ENCODE measurements at places on chromosomes 1 and 21.

- peak; percentile 79 for DNase-seq
Observed at GRCh38 chr1:218459878-218460711, 115.0 kb downstream of the TGFB2 start.

DNA sequence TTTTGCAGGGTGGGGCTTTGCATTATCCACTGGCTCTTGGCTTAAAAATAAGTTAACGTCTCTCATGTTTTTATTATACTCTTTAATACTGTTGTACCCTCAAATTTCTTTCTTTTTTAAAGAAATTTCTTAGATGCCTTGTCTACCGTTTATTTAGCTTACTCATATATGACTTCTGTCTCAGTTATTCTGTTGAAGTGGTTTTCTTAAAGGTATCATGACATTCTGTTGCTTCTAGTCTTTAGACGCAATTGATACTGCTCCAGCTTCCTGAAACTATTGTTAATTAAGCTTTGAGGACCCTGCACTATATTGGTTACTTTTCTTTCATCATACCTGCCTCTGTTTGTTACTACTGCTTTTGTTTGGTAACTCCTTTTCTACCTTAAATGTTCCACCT is 11.7 kb downstream of the PKN2 start:
- DNase-seq = no peak

DNA sequence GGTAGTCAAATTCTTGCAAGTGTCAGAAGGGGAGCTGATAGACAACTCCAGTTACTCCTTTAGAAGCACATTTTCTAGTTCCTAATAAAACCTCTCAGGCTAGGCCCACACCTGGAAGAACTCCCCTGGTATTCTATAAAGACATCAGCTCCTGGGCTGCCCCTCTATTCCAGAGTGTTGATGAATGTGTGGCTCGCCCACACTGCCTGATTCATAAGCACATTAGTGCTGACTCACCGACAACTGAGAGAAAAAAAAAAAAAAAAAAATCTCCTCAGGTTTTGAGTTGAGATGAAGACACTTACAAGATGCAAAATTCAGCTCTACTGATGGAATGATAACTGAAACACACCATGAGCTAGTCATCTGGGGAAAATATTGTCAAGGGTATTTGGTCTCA is 188.1 kb downstream of the TNR start:
- DNase-seq = no peak

GRCh38 chr1:181131255-181131941 is 42.9 kb downstream of the IER5 start:
- DNase-seq = no peak

GRCh38 chr1:114780344-114781226 is at the start of gene SIKE1:
TSS of gene SIKE1 (minus strand) at chr1:114780685. CDS start at chr1:114780607, 78 bp downstream.
- peak; percentile 91 for DNase-seq

DNA sequence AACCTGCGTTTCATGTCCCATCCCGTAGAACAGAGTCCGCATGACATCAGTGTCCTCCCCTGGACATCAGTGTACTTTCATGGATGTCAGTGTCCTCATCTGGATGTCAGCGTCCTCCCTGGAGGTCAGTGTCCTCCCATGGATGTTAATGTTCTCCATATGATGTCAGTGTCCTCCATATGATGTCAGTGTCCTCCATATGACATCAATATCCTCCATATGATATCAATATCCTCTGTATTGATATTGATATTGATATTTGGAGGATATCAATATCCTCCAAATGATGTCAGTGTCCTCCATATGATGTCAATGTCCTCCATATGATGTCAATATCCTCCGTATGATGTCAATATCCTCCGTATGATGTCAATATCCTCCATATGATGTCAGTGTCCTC is 284.9 kb downstream of the AJAP1 start:
- no peak for DNase-seq

GRCh38 chr1:94709891-94710581 is 110.1 kb upstream of the SLC44A3 start:
- DNase-seq = no peak

- DNase-seq = no peak
Observed at GRCh38 chr1:183212870-183213269, 26.8 kb downstream of the LAMC2 start.

DNA sequence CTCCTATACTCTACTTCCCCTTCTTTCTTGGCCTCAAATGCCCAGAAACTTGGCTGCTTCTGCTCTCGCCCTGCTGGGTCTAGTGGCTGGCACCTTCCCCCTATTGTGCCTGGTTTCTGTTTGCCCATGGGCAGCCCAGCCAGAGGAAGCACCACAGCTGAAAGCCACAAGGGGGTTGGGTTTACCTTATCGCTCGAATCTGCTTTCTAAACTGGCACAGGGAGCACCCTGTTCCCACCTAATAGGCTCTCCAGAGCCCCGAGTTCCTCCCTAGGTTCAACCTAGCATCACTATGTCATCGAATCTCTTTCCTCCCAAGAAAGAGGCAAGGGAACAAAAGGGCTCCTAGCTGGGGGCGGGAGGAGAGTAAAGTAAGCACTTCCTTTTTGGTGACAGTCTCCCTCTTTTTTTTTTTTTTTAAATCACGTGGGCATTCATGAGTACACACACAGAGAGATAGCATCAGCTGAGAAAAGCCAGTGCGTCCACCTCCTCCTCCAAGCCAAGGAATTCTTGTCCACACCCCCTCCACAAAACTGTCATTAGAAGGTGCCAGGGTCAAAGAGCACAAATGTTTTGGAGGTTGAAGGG is 72.8 kb downstream of the PLEKHA6 start:
- no peak for DNase-seq

DNA sequence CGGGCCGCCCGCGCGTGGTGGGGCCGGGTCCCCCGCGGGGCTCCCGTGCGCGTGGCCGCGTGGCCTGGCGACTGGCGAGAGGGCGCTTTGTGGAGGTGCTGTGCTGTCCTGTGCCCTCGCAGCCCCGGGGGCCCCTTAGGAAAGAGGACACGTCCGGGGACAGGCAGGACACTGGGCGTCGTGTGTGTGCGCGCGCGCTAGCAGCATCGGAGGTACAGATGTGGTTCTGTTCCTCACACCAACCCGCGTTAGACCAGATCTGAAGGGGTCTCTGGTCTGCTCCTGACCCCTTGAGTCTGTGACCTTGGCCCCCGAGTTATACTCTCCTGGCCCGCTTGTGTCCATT is 489 bp downstream of the ACTN2 start:
- DNase-seq = no peak

DNA sequence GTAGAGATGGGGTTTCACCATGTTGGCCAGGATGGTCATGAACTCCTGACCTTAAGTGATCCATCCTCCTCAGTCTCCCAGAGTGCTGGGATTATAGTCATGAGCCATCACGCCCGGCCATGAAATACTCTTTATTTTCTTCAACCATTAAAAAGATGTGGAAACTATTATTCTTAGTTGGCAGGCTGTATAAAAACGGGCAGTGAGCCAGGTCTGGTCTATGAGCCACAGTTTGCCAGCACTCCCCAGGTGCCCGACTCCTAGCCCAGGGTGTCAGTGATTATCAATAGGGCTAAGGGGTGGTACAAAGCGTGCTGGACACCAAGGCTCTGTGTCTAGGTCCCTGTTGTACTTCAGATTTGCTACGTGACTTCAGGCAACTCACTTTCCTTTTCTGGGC is 3.7 kb upstream of the TMEM61 start:
- DNase-seq = no peak

- peak; percentile 13 for DNase-seq
Observed at GRCh38 chr1:35111106-35111505, 31.9 kb downstream of the ZMYM1 start.

- no peak for DNase-seq
Observed at GRCh38 chr1:183466781-183467180, 5.5 kb upstream of the SMG7 start.

- no peak for DNase-seq
Observed at GRCh38 chr1:108130794-108131193, 69.3 kb downstream of the SLC25A24 start.

GRCh38 chr1:89890085-89890752 is 69.4 kb downstream of the LRRC8D start:
- peak; percentile 65 for DNase-seq

- no peak for DNase-seq
Observed at GRCh38 chr1:186896211-186896610, 67.5 kb downstream of the PLA2G4A start.

DNA sequence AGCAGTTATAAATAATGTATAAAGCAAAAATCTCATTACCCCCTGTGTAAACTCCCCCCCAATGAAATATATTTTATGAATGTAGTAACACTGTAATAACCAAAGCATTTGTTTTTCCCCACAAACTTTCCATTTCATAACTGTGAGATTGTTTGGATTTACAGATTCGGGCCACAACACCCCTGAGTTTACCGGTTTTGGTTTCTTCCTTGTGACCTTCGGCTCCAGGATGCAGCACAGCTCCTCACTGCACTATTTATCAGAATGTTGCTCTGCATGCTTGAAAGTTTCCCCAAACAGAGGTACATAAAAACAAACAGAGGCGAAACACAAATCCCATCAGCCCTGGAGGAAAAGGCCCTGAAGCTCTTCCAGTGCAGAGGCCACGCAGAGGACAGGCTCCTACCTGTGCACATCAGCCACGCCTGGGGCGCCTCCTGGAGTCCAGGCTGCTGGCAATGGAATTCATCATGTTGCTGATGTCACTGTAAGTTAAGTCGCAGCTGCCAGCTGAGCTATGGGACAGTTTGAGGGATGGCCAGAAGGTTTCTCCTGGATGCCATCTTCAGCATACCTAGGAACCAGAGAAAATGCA is 122.0 kb downstream of the LMO4 start:
- DNase-seq = no peak

- no peak for DNase-seq
Observed at GRCh38 chr1:174448974-174449373, 1.2 kb downstream of the GPR52 start.

GRCh38 chr1:70866542-70867264 is 180.9 kb downstream of the PTGER3 start:
- DNase-seq = no peak

- no peak for DNase-seq
Observed at GRCh38 chr1:115336741-115337140, 1.3 kb downstream of the NGF start.

DNA sequence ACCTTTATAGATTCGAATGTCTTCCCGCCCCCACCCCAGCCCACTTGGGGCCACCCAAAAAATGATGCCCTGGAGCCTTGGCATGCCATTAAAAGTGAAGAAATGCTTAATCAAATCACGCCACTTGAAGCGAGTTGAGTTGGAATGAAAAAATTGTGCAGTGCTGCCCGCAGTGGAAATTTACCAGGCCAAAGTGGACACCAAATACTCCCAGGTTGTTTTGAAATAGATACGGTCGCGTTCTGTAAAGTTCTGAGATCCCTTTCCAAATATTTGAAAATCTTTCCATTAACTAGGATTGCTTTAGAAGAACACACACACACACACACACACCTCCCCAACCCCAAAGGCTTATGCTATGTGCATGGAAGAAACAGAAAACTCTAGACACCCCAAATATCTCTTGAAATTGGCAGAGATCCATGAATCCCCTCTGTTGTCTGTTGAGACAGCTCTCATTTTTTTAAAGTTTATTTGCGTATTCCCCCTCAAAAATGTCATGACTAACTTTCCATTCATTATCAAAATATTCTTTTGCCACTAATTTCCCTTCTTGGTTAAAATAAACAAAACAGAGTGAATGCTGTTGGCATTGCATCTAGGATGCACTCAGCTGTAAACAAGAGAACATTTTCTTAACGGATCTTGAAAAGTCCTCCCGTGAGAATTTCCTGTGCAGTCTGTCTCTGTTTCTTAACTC is 142.3 kb upstream of the KCNE2 start:
- no peak for DNase-seq

DNA sequence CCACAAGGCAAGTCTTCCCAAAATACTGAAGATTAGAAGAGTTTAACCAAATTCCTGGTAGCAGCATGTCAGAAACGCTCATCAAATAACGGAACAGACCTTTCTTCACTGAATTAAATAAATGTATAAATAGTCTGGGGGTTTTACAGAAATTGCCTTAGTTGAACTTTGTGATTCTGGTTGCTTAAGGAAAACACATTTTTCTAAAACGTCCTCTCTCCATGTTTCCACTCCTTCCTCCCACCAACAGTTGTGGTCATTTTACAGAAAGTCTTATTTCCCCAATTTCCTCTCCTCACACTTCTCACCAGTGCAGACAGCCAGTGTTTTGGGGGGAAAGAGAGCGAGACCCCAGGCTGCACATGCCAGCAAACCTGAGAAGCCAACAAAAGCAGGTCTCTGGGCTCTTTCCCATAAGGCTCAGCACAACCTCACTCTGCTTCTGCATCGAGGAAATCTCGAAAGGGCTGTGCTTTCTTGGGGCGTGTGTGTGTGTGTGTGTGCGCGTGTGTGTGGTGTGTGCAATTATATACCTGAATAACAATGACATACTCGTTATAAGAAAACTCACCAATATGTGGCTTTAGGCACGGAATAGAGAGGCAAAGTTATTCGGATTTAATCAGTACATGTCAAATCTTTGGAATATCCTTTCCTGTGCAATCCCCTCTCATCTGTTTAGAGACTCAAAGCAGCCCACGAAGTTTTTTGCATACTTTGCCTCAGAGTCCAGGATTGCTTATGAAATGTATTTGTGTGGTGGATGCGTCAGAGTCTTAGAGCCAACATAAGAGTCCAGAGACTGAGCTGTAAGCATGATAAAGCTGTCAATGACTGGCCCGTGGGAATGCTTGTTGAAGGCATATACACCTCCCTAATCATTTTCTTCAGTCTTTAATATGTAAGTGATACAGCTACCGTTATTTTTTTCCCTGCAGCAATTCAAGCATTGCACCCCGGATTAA is 2.0 kb downstream of the KCNJ15 start:
- DNase-seq = peak; percentile 33

DNA sequence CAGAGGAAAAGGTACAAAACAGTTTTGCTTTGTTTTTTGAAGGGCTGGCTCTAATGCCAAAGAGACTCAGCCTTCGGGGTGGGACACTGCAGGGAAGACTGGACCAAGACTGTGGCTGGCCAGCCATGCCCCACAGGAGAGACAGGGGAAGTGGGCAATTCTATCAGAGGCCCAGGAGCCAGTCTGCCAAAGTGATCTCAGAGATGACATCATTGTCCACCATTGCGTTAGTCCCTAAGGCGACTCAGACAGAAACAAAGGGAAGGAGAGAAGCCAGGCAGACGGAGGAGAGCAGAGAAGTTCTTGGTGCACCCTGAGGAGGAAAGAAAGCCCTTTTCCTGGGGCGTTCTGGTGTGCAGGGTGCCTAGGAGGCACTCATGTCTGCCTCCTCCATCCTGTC is 26.4 kb downstream of the OPTC start:
- DNase-seq = no peak

DNA sequence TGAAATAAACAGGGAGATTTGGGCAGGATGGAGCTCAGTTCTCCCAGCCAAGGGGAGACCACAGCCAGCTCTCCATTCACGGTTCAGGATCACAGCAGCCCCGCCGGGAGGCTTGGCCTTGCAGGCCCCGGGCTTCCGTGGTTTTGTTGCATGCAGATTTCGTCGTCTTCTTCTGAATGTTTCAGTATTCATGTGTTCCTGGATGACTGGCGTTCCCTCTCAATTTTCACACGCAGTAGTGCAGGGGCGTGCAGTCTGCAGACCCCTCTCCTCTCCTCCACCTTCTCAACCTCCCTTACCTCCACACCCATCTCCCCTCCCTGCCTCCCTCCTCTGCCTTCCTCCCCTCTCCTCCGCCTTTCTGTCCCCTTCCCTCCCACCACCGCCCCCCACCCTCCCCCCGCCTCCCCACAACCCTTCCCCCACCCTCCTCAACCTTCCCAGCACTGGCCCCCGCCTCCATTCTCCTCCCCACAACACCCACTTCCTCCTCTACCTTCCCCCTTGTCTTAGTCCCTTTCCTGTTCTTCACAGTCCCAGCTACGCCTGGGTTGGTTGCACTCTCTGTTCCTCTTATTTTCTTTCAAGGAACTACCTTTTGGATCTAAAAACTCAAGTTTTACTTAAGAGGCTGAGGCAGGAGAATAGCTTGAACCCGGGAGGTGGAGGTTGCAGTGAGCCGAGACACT is 8.4 kb upstream of the SLC19A1 start:
- no peak for DNase-seq

GRCh38 chr1:161781995-161782394 is 15.9 kb downstream of the ATF6 start:
- no peak for DNase-seq
